ENCODE measurements at places on chromosomes 11 and 22.

DNA sequence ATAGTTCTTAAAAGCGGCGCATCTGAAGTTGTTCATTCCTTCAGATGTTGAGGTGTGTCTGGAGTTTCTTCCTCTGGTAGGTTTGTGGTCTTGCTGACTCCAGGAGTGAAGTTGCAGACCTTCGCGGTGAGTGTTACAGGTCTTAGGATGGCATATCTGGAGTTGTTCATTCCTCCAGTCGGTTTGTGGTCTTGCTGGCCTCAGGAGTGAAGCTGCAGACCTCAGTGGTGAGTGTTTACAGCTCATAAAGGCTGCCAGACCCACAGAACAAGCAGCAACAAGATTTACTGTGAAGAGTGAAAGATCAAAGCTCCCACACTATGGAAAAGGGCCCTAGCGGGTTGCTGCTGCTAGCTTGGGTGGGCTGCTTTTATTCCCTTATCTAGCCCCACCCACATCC lies 201.7 kb upstream of the PDGFD start:
- no peak for DNase-seq

DNA sequence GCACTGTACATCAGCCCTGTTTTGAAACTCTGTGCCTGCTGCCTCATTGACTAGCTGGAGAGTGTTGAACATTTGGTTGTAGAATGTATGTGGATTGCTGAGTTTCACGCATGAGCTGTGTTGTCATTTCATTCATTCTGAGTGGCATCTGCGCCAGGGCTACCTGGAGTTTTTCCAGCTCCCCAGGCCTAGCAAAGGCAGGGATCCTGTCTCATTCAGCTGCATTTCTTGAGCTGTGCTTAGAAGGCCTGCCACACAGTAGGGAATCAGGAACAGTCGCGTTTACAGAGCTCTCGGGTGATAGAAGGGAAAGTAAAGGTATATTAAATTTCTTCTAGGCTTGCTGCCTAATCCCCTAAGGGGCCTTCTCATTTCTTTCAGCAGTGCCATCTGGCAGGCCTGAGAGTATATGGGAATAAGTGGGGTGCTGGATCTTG lies 44.3 kb downstream of the PTPRJ start:
- DNase-seq: no peak

GRCh38 chr11:77147668-77148321 lies 19.7 kb downstream of the MYO7A start:
- no peak for DNase-seq

DNA sequence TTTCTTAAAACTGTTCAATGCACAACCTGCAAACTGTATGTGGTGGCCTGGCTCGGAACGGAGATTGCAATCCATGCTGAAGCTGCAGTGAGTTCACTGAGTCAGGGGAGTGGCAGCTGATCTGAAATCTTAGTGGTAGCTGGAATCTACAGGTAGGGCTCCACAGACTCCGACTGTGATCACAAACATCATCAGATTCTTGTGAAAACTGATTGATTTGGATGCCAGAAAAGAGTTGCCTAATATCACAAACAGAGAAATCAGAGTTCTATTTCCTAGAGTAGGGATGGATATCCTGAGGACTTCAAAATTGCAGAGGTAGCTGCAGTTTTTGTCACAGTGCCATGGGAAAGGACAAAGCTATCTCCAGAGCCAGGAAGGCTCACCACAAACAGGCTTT lies 57.5 kb upstream of the SC5D start:
- DNase-seq: no peak

DNA sequence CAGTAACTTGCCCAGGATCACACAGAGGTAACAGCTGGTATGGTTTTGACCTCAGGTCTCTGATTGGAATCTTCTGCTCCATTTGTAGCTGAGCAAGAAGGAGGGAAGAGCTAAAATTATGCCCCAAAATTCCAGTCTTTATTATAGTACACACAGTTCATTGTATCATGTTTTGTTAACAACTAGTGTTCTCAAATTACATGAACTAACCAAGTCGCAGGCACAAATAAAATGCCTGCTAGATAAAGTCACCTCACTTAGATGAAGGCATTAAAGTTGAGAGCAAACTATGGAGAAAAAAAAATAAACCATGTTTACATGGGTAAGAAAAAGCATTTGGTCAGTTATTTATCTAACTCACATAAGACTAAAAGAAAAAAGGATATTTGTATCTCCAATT lies 58.8 kb downstream of the PDGFD start:
- no peak for DNase-seq

GRCh38 chr11:115182282-115182955 lies 321.8 kb downstream of the CADM1 start:
- DNase-seq: no peak

- DNase-seq: no peak
Observed at GRCh38 chr11:134246100-134246499, 7.1 kb downstream of the THYN1 start.

GRCh38 chr11:16924826-16925560 lies 89.2 kb downstream of the PLEKHA7 start:
- no peak for DNase-seq

DNA sequence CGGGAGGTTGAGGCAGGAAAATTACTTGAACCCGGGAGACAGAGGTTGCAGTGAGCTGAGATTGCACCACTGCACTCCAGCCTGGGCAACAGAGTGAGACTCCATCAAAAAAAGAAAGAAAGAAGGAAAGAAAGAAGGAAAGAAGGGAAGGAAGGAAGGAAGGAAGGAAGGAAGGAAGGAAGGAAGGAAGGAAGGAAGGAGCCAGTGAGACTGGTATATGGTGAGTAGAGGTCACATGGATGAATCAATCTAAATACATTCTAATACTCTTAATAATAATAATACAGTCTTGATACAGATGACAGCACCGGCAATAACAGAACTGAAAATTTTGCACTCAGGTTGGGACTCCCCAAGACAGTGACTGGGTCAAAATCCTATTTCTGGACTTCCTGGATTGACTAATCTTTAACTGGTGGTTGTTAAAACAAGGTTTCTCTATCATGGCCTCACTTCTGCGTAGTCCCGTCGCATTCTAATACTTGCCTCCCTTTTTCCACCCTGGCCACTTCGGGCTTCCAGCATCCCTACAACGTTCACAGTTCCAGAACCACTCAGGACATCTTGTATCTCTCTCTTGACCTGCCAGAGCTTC lies 53.5 kb upstream of the EIF3M start:
- no peak for DNase-seq

- no peak for DNase-seq
Observed at GRCh38 chr11:78535027-78535426, 39.6 kb downstream of the NARS2 start.

DNA sequence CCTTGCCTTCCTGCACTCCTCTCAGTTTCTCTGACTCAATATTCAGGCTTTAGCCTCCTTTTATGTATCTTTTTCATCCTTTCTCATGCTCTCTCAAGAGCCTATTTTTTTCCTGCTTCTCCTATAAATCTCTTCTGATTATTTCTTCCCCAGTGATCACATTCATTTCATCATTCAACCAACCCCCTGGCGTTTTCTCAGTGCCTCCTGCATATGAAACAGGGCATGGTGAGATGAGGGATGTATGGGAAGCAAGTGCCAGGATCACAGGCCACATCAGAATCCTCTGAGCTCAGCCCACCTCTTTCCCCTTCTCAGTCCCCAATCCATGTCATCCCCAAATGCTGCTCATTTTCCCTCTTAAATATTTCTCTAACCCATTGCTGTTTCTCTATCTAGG lies 38.7 kb upstream of the NRIP3 start:
- DNase-seq: no peak

- DNase-seq: no peak
Observed at GRCh38 chr11:18264035-18264434, 2.0 kb upstream of the SAA1 start.

GRCh38 chr11:88508418-88508758 lies 170.9 kb upstream of the CTSC start:
- no peak for DNase-seq

DNA sequence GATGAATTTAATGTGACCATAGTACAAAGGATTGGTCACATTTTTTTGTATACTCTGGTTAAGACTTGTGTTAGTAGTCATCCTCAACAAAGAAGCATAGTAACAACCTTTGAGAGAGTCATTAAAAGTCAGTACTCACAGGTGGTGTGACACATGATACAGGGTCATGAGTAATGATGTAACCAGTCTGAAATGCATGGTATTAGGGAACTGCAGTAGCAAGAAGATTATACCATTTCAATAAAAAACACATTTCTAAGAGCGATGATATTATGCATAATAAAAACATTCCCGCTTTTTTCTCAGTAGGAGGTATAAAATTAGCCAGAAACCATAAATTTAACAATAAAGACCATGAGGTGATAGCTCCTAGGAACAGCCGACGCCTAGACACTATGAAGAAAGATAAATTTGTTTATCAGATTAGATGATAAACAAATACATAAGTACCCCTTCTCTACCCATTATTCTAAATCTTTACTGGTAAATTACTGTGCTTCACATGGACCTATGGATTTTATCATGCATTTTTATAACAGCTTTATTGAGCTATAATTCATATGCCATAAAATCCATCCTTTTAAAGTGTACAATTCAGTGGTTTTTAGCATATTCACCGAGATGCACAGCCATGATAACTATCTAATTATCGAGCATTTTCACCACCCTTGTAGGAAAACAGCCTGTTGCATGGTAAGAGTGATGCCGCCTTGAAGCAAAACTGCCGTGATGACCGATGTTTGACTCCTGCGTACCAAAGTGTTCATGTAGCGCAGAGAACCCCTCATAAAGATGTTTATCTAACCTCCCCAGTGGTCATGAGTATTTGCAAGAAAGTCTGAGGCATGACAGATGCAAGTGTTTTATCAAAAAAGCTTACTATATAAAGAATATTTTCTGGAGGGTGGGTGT lies 41.8 kb downstream of the TMPRSS5 start:
- no peak for DNase-seq

DNA sequence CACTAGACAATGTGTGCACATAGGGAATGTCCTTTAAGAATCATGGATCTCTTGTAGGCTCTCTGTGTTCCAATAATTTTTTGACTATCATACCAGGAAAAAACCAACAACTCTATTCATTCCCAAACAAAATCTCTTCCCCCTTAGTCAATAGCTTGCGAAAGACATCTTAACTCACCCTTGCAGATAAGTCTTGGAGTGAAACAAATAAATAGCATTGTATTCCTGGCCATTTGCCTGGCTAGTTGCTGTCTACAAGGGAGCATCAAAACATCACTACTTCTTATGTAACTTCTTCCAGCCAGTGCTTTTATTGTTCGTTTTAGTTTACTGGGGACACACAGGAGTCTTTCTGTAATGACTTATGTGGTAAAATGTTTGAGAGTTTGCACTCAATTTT lies 29.4 kb downstream of the SCN3B start:
- no peak for DNase-seq

DNA sequence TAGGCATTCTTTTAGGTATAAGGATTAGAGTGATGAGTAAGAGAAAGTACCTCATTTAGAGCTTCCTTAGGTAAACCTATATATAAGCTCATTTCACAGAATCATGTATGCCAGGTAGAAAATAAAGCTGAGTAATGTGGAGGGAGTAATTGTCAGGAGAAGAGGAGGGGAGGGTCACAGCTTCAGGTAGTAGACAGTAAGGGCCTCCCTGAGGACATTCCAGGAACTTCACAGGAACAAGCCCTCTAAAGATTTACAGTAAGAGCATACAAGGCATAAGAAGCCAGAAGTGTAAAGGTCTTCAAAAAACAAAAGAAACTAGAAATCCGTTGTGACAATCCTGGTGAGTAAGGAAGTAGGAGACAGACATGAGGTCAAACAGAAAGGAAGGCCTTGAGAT lies 57.6 kb downstream of the USP47 start:
- DNase-seq: no peak

DNA sequence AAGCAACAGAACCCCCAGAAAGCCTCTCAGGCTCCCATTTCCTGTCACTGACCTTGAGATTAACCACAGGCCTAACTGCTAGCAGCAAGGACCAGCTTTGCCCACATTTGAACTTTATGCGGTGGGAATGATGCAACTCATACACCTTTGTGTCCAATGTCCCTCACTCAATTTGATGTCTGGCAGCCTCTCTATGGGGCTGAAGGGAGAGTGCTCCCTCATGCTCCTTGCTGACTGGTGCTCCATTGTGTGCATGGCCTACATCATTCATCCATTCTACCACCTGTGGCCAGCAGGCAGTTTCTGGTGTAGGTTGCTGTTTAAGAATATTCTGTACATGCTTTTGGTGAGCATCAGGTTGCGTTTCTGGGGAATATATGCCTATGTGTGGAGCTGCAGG lies 31.9 kb downstream of the KCNQ1OT1 start:
- DNase-seq: no peak

DNA sequence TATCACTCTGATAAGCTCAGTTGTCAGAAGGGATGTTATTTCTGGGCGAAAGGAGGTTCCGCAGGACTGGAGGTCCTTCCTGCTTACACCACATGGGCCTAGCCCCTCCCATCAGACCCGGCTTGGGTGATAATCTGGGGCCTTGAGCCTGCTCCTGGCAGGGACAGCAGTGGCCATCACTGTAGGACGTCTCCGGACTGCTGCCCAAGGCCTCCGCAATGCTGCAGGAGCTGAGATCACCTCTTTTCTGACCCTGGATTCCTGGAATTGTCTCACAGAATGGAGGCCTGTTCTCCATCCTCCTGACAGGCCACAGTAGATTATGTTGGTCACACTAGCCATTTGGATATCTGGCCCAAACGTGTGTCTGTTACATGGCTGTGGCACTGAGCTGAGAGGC lies 9.2 kb upstream of the BIK start:
- DNase-seq: no peak

DNA sequence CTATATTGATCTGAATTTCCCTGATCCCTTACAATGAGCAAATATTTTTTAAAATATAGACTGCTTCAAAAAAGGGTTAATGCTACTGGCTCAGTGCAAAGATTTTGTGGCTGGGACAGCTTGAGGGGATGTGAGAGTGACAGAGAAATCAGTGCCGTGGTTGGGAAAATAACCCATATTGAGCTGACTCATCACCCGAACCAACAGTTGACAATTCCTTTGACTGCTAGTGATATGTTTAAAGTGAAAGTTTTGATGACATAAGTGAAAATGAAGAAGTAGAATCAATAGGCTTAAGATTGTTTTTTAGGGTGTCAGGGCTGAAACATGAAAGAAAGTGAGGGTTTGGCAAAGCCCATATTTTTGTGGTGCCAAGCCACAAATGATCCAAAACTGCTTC lies 257.1 kb upstream of the TENM4 start:
- DNase-seq: no peak

All from stimulated activated CD4-positive, alpha-beta T cell treated with anti-CD3 and anti-CD28 coated beads, TNF-alpha, amount 100 ng/mL, for 24 hours (primary cell).